HCT116 (cell line): ENCODE measurements at places on chromosomes 3 and 15.

DNA sequence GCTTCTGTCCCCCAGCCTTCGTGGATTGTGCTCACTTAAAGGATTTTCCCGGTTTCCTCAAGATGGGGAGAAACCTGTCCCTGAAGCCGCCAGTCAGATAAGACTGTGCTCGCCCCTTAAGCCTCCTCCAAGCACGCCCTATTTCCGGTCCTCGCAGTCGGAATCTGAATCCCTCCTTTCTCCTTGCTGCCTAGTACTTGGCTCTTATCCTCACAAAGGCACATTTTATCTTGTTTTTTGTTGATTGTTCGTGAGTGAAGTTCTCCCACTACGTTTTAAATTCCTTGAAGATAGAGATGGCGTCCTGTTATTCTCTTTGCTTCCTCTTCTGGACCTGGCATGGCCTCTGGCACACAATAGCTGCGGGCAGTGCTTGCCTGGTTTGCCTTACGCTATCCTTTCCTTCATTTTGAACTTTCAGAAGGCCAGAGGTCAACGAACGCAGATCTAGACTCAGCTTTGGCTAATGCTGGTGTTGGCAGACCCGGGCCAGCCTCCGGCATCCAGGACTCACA is 1.7 kb downstream of the CLDN11 start:
- DNase-seq, result no peak

- no peak for DNase-seq
Observed at GRCh38 chr3:132730891-132731580, 8.8 kb upstream of the NPHP3 start.

DNA sequence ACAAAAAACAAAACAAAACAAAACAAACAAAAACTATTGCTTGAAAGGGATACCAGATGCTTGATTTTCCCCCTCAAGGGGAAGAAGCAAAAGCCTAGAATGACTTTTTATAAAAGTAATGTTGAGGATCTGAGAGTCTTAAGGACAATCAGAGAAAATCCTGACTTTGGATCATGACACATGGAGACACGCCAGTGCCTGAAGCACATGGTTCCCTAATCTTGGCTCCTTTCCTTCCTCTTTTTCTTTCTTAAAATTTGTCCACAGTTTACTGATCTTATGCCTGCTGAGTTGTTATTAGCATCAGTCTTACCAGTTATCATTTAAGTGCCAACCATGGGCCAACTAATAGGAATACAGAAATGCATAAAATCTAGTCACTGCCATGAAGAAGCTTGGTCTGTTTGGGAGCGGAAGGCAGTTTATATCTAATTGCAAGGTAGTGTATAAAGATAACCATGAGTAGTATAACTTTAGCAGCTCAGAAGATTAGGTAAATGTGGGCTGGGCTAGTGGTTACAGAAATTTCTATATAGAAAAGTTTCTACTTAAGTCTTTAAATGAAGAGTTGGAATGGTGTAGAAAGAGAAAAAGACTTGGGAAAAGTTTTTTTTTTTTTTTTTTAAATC is 6.9 kb downstream of the GLCE start:
- no peak for DNase-seq

- DNase-seq, result no peak
Observed at GRCh38 chr3:161879470-161879869, 382.9 kb downstream of the OTOL1 start.

DNA sequence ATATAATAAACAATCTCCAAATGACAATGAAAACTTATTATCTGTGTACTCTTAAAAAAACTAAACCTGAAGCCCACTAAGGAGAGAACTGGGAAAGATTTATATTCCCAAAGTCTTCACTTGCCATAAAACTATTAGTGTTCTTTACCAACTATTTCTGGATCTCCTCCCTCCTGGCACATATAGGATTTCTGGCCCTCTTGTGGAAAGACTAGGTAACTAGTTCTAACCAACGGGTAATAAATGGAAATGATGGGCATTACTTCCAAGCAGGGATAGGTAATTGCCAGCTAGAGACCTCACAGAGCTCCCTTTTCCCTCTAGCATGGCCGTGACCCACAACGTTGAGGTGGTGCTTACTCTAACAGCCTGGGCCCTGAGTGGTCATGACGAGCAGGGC is 110.1 kb downstream of the DNAH12 start:
- peak; percentile 62 for DNase-seq

DNA sequence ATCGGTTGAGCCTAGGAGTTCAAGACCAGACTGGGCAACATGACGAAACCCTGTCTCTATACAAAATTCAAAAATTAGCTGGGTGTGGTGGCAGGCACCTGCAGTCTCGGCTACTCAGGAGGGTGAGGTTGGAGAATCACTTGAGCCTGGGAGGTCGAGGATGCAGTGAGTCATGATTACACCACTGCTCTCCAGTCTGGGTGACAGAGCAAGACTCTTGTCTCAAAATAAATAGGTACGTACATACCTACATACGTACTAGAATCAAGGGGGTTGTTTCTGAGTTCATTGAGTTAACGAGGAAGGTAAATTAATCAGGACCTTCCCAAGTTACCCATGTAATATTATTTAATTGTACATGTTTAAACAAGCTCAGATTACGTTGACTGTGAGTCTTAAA is 97.5 kb downstream of the CHL1 start:
- DNase-seq, result no peak

DNA sequence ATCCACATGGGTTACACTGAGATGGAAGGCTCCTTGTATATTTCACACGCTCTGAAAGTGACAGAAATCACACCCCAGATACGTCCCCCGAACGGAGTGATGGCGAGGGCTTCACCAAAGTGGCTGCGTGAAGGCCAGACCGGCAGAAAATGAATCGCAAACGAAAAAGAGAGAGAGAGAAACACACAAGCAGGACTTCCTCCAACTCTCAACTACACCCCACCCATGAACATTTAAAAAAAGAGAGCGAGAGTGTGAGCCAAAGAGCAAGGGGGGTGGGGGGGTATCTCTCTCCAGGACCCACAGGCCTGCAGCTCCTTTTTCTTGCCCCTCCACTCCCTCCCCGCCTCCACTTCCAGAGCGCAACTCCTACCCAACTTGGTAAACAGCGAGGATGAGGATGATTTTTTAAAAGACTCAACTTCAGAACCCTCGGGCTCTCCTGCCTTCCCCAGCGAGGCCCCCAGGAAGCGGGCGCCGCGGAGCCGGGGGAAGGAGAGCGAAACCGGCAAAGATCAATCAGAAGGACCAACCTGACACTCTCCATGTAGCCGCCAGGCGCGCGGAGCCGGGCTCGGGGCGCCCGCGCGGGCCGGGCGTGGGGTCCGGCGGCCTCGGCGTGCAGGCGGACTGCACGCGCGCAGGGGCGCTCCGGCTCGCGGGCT is 519.1 kb downstream of the FOXP1 start:
- DNase-seq, result no peak

GRCh38 chr3:30508339-30508738 is 98.1 kb upstream of the TGFBR2 start:
- no peak for DNase-seq

DNA sequence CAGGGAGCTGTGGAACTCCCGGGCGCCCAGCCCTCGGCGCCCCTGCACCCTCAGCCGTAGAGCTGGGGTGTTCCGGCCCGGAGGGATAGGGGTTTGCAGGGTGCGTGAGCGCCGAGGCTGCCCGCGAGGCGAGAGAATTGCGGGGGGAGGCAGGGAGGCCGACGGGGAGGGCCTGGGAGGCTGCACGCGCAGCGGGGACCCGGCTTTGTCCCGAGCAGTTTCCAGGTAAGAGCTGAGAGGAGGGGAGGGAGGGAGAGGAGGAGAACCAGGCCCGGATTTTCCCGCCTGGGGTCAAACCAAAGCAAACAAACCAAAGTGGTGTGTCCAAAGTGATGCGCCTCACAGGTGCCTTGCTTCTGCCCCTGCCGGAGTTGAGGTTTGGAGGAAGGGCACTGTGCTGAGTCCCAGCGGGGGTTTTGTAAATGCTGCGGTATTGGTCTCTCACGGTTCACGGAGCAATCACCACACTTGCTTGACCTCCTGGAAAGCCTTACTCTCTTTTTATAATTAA is 146.4 kb downstream of the TJP1 start:
- no peak for DNase-seq

GRCh38 chr3:25043749-25044148 is 384.3 kb upstream of the RARB start:
- DNase-seq, result no peak

GRCh38 chr3:62467966-62468722 is 94.8 kb upstream of the FEZF2 start:
- no peak for DNase-seq

DNA sequence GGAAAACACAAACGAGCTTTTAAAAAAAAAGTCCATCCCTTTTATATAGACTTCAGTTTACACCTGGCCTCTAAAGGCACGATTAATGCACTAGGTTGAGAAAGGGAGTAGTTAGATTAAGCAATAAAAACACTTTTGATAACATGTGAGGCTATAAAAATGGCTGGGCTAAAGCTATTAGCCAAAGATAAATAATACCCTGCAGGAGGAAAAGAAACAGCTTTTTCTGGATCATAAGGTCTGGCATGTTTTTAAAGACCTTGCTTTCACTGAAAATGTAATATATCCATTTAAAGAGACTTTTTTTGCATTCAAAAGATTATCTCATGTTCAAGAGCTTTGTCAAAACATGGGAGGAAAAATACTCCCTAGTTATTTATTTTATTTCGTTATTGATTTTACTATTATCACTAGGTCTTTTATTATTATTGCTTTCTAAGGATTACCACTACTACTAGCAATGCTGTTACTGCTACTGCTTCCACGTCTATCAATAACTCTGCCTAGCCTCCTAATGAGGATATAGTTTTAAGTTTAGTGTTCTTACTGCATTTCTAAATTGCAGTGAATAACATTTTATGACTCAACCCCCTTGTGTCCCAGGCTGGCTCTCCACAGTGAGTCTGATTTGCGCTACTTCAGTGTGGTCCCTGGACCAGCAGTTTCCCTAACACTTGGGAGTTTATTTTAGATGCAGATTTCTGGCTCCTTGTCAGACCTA is 93.4 kb downstream of the THRB start:
- DNase-seq, result no peak

- DNase-seq, result no peak
Observed at GRCh38 chr15:47429376-47429775, 287.9 kb upstream of the SEMA6D start.

GRCh38 chr3:120816728-120817127 is 74.2 kb downstream of the GTF2E1 start:
- no peak for DNase-seq

DNA sequence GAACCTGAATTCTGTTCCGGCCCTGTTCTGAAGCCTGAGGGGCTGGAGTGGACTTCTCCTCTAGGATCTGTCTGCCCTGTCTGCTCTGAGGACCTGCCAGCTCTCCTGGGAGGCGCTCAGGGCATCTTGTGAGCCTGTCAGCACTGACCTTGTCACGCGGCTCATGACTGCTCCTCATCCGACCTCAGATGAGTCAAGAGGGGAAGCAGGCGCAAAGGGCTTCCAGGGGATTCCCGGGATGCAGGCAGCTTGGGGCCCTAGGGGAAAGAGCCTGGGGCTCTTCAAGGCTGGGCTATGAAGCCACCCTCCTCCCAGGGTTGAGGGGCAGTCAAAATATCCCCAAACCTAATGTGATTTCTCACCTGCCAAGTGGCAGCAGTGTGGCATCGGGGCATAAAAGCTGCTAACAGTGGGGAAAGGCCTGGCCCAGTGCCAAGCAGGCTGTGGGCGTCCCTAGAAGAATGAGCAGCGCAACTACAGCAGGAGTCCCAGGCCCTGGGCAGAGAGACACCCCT is 27.6 kb upstream of the ANKDD1A start:
- DNase-seq, result no peak

GRCh38 chr3:11290743-11291680 is 18.8 kb downstream of the ATG7 start:
- no peak for DNase-seq

GRCh38 chr3:165451371-165452070 is 255.3 kb upstream of the SLITRK3 start:
- DNase-seq, result no peak

- no peak for DNase-seq
Observed at GRCh38 chr15:65790694-65791334, 1.3 kb downstream of the DENND4A start.

DNA sequence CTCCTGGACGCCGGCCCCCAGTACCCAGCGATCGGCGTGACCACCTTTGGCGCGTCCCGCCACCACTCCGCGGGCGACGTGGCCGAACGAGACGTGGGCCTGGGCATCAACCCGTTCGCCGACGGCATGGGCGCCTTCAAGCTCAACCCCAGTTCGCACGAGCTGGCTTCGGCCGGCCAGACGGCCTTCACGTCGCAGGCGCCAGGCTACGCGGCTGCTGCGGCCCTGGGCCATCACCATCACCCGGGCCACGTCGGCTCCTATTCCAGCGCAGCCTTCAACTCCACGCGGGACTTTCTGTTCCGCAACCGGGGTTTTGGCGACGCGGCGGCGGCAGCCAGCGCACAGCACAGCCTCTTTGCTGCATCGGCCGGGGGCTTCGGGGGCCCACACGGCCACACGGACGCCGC is 956 bp downstream of the ZIC1 start:
- no peak for DNase-seq
